Stimulated activated CD8-positive, alpha-beta memory T cell treated with anti-CD3 and anti-CD28 coated beads, Interleukin-4, amount 100 ng/mL, for 1 hour (primary cell): ENCODE measurements at places on chromosomes 16 and 17.

GRCh38 chr17:7213895-7214299, 5.7 kb downstream of the DLG4 start:
- DNase-seq: no peak

DNA sequence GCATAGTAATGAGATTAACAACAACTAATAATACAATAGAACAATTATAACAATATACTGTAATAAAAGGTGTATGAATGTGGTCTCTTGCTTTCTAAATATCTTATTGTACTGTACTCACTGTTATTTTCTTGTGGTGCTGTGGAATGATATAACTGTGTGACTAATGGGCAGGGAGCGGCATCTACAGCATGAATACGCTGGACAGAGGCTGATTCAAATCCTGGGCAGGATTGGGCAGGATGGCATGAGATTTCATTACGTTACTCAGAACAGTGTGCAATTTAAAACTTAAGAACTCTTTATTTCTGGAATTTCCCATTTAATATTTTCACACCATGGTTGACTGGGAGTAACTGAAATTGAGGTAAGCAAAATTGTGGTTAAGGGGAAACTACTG, 1239.8 kb upstream of the GOT2 start:
- no peak for DNase-seq

GRCh38 chr16:51734220-51734619, 583.1 kb upstream of the SALL1 start:
- no peak for DNase-seq

GRCh38 chr16:66996324-66996982, 8.1 kb downstream of the CES4A start:
- DNase-seq: no peak

DNA sequence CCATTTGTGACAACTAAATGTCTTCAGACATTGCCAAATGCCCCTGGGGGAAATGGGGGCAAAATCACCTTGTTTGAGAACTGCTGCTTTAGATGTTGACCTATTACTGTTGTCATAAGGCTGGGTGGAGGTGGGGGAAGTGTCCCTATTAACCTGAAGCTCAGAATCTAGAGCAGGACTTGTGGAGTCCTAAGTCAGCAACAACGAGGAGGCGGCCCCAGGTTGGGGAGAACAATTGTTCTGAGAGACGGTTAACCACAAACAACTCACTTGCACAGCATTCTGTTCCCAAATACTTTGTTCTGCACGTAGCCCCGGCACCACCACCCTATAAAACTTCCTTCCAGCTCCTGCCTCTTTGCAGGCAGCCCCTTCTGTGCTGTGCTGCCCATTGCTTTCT, 32.5 kb downstream of the TEKT5 start:
- no peak for DNase-seq

GRCh38 chr16:3202903-3203539, 15.0 kb downstream of the OR1F1 start:
- no peak for DNase-seq

GRCh38 chr17:74070374-74070773, 133.1 kb upstream of the RPL38 start:
- no peak for DNase-seq

DNA sequence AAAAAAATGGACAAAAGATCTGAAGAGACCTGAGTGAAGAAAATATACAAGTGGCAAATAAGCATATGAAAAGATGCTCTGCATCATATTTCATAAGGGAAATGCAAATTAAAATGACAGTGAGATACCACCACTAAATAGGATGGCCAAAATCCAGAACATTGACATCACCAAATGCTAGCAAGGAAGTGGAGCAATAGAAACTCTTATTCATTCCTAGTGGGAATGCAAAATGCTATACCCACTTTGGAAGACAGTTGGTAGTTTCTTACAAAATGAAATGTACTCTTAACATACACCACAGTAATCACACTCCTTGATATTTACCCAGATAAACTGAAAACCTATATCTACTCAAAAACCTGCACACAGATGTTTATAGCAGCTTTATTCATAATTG, 33.6 kb downstream of the DHRS7B start:
- no peak for DNase-seq

DNA sequence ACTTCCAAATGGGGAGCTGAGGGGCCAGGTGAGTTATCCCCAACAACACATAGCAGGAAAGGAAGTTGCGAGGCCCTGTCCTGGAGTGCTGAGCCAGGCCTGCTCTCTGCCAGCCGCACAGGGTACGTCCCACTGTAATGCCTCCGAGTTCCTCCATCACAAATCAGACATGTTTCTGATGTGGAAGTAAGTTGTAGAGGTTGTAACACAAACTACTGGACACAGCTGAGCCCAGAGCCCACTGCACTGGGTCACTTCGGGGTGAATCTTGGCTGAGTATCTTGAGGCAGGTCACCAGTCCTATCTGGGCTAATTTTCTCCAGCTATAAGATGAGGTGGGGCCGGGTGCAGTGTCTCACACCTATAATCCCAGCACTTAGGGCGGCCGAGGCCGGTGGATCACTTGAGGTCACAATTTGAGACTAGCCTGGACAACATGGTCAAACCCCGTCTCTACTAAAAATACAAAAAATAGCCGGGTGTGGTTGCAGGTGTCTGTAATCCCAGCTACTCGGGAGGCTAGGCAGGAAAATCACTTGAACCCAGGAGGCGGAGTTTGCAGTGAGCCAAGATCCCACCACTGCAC, 100.8 kb upstream of the CDH5 start:
- DNase-seq: no peak

GRCh38 chr16:27437946-27438345, 36.0 kb downstream of the IL21R start:
- DNase-seq: no peak

GRCh38 chr17:50621574-50622031, 13.1 kb upstream of the ABCC3 start:
- DNase-seq: no peak

GRCh38 chr17:81314398-81315081, 19.4 kb upstream of the SLC38A10 start:
- no peak for DNase-seq

GRCh38 chr17:83053021-83053681, 26.3 kb upstream of the METRNL start:
- DNase-seq: no peak

GRCh38 chr17:72576289-72576759, 455.5 kb downstream of the SOX9 start:
- no peak for DNase-seq

DNA sequence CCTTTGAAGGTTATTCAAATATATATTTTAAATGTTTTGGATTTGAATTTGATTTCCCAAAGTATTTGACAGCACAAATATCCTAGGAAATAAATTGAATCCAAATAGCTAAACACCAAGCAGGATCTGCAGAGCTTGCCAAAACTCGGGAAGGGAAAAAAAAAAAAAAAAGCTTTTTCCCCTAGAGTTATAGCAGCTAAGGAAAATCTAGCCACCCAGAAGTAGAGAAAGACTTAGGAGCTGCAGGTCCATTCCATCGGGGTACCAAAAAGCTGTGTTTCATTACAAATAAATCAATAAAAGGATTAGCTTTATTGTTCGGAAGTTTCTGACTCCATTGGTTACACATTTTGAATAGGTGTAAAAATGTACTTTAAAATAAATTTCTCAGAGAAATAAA, 19.3 kb downstream of the HSF5 start:
- DNase-seq: no peak

DNA sequence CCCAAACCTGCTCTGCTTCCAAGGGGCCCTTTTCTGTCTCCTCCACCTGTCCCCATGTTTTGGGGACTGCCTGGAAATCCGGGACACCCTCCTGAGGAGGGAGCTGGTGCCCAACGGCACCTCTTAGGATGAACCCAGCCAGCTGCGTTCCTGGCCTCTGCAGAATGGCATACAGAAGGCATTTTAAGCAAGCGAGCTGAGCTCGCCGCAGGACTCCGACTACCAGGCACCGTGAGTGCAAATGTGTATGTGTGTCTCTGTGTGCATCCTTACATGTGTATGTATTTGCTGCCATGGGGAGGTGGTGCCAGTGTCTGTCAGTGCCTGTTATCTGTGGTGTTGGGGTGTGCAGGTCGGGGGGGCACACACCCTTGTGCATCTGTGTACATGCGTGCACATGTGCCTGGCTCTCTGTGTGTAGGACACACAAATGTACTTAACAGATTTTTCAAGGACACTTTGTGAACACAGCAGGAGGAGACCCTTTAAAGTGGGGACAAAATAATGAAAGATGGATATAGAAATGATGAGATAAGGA, 39.3 kb downstream of the ABAT start:
- no peak for DNase-seq

DNA sequence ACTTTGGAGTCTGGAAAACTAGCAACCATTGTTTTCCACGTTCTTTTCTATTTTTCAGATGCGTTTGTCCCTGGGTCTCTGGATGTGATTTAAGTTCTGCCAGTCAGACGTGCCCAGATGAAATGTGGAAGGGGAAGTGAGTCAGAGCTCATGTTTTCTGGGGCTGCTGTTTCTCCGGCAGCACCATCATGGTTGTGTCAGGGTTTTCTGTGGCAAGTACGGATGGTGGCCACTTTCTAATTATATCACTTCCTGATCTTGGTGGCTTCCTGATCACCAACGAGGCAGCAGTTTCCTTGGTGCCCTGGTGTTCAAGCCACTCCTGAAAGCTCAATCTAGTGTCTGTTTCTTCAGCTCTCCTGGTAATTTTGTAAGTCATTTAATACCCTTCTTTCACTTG, 31.4 kb upstream of the PMFBP1 start:
- DNase-seq: no peak

- DNase-seq: no peak
These were observed 12.3 kb upstream of the LGALS3BP start for GRCh38 chr17:78991906-78992532.

- no peak for DNase-seq
These were observed 9.8 kb downstream of the GNGT2 start for GRCh38 chr17:49200423-49201083.

DNA sequence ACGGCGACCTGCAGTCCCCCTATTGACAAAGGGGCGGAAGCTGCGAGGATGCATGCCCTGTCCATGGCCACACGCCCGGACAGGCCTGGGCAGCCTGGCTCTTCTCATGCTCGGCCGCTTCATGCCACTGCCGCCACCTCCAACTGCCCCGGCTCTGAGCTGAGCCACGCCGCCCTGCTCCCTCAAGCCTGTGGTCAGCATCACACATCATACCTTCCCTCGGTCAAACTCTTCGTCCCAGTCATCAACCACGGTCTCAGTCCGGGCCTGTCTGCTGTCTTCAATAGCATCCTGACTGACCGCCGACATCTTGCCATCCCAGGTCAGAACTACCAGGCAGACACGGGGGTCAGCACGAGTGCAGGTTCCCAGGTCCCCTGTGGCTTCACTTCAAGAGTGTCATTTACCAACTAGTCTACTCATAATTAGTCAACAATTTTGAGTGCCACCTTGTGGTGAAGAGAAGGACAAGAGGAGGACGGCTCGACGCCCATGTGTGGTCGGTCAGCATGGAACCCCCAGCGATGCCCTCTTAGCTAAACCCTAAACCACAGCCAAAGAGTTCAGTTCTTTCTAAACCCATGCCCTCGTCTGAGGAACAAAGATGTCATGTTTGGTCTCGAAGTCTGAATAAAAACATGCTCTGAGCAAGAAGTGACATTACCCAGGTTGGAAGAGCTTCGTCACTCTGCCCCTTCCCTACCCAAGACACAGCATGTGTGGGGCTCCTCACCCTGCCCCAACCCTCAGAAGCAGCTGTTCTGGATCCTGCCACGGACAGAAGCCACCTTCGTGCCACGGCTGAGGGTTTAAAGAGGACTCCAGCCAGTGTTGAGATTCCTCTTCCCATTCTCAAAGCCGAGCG, 16.9 kb upstream of the CYTH1 start:
- no peak for DNase-seq

DNA sequence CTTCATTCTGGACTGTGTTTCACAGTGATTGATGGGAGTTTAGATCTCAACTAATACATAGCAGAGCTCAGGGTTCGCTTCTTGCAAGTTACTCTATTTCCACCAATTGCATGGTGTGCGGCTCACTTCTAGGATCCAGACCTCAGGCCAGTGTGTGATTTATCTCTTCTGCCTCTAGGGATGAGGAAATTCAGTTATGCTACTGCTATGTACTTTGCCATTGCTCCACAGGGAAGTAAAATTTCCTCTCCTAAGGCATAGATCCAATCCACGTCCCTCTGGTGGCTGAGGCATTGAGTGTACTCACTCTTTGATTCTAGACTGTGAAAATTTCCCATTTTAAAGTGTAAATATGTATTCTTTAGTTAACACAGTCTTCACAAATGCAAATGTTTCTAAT, 214.1 kb downstream of the HS3ST3B1 start:
- DNase-seq: no peak
